ENCODE measurements at places on chromosomes 12 and 14. TPM values are rescaled to one million over a fixed set of nuclear protein-coding genes. Genes with fewer than 3 reads are reported as not detected.

Gene CYP46A1
- 2.5 TPM for total RNA-seq

DNA sequence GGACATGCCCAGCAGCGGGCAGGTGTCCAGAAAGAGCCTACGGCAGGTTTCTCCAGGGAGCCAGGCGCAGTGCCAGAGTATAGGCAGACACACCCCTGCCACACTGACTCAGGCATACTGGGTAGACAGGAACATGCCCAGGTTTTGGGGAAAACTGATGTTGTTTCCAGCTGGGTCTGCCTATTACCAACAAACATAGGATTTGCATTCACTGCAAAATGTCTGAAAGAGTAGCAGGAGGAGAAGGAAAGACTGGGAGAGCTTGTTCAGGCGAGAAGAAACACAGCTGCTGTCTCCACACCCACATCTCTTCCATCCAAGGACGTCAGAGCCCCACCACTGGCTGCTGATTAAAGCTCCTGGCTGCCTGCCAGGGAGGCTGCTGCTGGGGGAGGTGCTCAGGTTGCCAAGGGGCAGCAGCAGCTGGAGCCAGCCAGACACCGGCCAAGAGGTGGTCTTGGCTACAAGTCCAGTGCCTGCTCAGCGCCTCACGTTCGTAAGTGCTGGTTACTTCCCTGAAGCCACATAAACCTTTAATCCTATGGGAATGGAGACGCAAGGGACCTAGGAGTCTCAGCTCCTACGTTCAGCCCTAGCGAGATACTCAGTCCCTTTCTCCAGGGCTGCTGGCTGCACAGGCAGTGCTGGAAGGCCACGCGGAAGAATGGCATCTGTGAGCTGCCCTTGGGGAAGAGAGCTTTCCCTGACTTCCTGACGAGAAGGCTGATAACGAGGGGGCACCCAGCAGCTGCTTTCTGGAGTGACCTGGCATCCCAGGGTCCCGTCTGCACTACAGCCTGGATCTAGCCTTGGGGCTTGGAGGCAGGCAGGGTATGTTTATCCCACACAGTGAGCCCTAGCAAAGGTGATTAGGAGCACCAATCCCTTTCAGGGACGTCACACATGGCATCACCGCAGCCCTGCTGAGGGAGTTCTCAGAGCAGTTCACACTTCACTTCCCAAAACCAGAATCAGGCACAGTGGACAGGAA is 58.1 kb downstream of the PLEKHG3 start:
- peak; percentile 92 for DNase-seq

DNA sequence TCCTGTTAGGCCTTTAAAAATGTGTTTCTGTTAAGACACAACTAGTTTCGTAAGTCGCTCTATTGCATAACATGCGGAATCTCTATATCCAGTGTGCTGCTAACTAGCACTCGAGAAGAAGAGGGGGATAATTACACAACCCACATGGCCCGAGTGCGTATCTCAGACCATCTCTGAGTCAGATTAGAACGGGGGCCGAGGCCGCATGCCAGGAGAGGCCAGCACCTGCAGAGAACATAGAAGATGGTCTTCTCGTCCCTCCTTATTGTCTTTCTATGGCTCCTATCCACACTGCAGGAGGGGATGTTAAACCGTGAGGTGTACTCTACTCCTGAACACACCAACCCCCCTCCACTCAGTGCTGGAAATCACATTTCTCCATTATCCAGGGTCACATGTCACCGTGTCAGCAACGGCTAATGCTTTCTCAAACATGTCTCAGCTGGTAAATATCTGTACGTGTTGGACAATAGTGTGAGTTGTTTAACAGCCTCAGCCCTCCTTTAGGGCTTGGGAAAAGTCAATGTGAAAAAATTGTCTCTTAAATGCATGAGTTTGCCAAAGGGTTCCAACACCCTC is 56.3 kb downstream of the CCDC88C start:
- DNase-seq = no peak

GRCh38 chr14:67510121-67510520 is 21.6 kb upstream of the TMEM229B start:
- DNase-seq = no peak

GRCh38 chr12:120078868-120079267 is 37.7 kb downstream of the RAB35 start:
- peak; percentile 21 for DNase-seq

- DNase-seq = no peak
Observed at GRCh38 chr12:29149691-29150281, 708 bp downstream of the FAR2 start.

Gene GPR68
- 1.6 TPM for total RNA-seq

Gene PMCH
- not detected for total RNA-seq

Gene SALL2
- 16.3 TPM for total RNA-seq
